ENCODE measurements at places on chromosomes 3 and 15.
A peak's percentile ranks its signal among the peaks of the same experiment; 100 is the strongest.

DNA sequence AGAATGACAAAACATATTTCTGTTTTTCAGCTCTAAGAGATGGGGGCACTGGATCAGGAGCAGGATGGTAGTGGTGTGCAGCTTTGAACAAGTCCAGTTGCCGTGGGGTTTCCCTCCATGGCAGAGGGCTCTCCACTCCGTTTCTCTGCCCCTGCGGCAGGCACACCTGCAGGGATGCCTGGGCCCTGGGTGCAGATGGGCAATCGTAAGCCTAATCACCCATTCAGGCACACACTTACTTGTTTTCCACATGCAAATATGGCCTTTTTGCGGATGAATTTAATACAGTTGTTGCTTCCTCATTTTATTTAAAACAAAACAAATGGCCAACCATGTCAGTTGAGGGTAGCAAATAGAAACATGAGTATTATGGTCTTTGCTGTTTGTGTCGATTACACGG is 85.1 kb downstream of the LPP start:
- DNase-seq = no peak

GRCh38 chr3:188948281-188948996 is 223.3 kb upstream of the TPRG1 start:
- peak; percentile 95 for DNase-seq

DNA sequence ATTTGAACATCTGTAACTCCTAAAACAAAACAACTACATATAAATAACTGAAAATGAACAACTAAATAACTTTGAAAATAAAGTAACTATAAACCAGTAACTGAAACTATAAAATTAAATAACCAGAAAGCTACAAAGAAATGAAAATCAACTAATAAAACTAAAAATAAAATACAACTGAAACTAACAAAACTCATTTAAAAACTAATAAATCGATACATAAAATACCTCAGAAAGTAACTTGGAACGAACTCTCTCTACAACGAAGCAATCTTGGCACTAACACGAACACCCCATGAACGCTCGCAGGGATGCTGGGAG is 15.9 kb upstream of the LAMP3 start:
- no peak for DNase-seq

DNA sequence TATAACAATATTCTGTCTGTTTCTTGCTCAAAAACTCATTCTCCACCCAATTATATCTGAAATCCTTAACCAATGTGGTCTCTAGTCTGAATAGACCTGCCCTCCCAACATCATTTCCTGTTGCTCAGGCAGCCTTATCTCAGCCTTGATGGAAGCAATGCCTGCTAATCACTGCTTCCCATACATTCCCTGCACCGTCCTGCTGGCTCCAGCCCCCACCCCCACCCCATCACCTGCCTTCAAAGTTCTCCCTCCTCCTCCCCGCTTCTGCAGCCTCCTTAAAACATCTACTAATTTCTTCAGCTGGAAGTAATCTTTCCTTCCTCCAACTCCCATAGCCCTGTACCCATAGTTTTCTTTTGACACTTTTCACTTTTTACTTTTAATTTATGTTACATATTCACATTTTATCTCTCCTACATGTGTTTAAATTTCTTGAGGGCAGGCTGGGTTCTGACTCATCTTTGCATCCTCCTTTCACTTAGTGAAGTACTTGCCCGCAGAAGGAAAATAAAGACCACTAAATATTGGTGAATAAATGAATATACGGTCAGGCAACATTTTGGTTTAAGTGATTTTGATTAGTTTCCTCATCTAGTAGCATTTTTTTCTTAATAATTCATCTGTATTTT is 98.2 kb downstream of the MEIS2 start:
- DNase-seq = no peak

- peak; percentile 20 for DNase-seq
Measured at GRCh38 chr15:56587686-56588085, 122.7 kb upstream of the MNS1 start.

DNA sequence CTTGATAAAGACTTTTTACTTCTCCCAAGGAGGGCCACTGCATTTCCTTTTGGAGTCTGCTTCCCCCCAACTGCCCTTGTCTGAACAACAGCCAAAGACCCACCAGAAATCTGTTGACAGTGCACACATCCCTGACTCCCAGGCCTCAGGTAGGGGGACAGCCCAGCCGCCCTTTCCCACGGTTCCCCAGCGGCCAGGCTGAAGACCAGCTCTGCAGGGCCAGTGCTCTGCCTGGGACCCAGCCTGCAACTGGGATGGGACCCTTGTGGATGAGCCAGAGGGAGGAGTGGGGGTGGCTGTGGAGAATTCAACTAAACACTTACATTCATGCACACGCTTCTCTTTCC is 8.1 kb upstream of the PRR23E start:
- no peak for DNase-seq

All from RPMI7951 (cell line).